ENCODE measurements at places on chromosomes 3 and 15.
A peak's percentile ranks its signal among the peaks of the same experiment; 100 is the strongest.

GRCh38 chr15:41917767-41918430 is 24.0 kb upstream of the SPTBN5 start:
- no peak for DNase-seq

GRCh38 chr3:48595526-48596121 is 495 bp upstream of the COL7A1 start:
- DNase-seq = no peak

- DNase-seq = no peak
Observed at GRCh38 chr3:21691036-21691435, 60.0 kb downstream of the ZNF385D start.

- no peak for DNase-seq
Observed at GRCh38 chr3:123412811-123413604, 35.9 kb downstream of the ADCY5 start.

- DNase-seq = peak; percentile 27
Observed at GRCh38 chr3:63934041-63934866, 22.1 kb upstream of the SCAANT1 start.

DNA sequence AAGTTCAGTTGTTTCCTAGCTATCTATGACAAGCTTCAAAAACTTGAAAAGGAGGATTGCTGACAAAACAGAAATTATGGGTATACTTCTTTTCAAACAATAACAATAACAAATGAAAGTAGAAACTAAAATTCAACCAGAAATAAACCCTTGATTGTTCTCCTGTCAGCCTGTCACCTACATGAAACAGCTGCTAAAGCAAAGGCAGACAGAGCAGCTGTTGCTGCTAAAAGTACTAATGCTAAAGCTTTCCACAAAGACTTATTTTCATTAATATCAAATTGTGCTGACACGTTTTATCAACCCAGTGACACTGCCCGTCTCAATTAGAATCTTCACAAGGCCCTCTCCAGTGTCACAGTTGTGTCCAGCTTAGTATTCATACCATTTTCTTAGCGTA is 533.2 kb upstream of the GBE1 start:
- DNase-seq = no peak

GRCh38 chr3:177449360-177450006 is 252.2 kb upstream of the TBL1XR1 start:
- no peak for DNase-seq

DNA sequence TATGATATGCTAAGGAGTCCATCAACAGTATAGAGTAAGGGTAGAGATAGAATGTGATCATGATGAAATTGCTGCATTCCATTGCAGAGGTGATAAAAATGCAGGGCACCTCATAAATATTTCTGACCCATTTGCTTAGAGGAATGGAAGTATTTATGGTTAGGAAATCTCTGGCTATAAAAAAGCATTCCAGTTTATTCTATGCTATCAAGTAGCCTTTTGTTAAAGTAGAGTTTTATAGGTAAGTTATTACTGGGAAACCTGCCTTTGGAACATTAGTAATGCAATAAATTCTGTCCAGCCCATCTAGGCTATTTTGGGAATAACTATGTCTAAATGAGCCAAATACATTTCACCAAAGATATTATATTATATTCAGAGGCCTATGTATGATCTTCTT is 19.8 kb upstream of the STRIT1 start:
- DNase-seq = no peak

DNA sequence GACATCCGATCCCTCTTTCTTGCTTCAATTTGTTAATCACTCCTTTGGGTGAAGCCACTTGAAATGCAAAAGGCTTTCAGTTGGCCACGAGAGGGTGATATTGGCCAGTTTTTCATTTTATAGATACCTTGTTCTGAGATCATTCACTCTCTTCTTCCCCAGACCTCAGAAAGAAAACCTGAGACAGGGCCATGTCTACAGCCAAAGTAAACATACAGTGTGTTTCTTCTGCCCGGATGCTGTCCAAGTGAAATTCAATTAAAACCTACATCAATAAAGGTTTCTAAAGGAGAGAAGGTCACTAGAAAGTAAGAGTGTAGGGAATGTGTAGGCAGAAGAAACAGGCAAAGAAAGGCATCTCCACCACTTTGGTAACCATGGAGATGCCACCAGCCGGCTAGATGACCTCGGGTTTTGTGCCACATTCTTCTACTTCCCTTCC is 39.5 kb upstream of the FMN1 start:
- DNase-seq = peak; percentile 16

- no peak for DNase-seq
Observed at GRCh38 chr3:101351829-101352228, 31.5 kb upstream of the IMPG2 start.

DNA sequence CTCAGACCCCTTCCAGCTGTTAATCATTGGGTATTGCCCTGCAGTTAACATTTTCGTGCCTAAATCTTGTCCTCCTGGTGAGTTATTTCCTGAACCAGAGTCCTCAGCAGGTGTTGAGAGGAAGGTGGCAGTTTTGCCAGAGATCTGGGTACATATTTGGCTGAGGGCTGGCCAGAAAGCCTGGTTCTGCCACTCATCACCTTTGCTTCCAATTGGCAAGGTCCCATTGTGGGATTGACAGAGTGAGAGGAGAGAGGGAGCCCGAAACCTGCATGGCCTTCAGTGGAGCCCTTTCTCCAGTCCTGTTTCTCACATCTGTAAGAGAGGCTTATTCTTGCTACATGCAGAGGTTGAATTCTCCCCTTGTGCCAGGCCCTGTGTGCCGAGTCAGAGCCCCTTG is 8.9 kb upstream of the TKT start:
- no peak for DNase-seq

DNA sequence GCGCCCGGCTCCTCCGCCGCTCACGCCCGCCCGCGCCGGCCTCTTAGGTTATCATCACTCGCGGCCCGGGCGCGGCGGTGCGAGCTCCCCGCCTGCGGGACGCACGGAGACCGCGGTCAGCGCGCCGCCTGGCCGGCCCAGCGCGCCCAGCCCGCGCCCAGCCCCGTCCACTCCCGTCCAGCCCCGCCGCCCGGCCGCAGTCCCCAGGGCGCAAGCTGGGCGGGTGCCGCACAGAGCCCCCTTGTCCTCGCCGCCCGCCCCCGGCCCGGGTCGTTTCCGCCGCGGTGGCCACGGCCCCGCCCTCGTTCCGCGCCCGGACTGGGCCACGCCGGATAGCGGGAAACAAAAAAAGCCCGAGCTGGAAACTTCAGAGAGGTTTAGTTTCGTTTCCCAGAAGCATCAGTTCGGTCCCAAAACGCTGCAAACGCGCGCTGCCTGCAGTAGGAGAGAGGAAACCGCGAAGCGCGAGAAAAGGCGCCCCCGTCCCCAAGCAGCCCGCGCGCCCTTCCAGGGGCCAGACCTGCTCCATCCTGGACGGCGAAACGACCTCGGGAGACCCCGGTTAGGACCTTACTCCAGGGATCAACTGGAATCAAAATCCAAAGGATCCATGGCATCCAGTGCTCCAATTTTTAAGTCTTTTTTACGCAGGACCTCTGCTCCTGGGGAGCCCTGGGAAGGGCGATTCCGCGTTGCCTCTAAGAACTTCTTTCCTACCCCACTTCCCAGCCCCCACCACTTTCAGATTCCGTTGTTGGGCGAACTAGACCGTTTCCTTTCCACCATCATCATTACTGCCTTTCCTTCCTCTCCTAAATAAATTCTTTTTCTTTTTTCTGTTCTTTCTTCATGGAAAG is at the start of gene ATP10A:
Gene ATP10A (minus strand): TSS at position 217 of the 857 bp plus-strand sequence. CDS start 231 bp downstream, outside the sequence.
- DNase-seq = peak; percentile 25

- no peak for DNase-seq
Observed at GRCh38 chr15:99145005-99145404, 40.1 kb downstream of the SYNM start.

GRCh38 chr3:123657568-123657967 is 72.7 kb upstream of the HACD2 start:
- no peak for DNase-seq

- DNase-seq = no peak
Observed at GRCh38 chr3:187669675-187670504, at the start of gene SST. Gene SST, minus strand, starts transcription at chr3:187670394. Its CDS starts 103 bp downstream, at chr3:187670291.

DNA sequence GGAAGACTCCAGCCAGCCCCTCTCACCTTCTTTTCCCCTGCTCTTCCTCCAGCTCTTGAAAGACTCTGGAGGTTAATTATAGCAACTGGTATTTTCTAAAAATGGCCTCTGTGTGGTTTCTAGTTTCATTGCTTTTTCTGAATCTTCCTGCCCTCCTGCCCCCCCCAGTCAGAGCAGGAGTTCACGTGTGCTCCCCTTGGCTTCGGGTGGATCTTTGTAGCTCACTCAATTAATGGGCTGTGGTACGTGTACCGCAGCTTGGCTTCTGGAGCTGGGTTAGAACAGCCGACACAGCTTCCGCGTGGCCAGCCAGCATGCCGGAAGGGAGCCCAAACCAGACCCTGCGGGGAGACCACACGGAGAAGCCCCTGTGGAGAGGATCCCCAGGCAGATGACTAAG is 31.5 kb downstream of the TM2D3 start:
- no peak for DNase-seq

- no peak for DNase-seq
Observed at GRCh38 chr3:36864180-36865053, 80.4 kb downstream of the TRANK1 start.

DNA sequence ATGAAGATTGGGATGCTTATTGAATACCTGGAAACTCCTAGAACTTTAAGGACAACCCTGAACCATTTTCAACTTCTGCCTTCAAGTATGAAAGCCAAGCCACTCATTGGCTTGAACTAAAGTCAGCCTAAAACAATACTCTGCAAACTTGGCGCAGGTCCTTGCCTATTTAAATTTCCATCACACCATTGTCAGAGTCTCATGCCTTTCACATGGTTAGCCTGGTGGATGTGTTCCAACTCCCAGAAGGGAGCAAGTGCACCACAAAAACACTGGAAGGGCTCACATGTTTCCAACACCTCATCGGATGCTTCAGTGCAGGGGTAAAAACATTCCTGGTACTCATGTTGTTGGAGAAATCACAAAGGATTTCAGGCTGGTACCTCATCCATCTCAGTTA is 511.6 kb upstream of the MDFIC2 start:
- no peak for DNase-seq

DNA sequence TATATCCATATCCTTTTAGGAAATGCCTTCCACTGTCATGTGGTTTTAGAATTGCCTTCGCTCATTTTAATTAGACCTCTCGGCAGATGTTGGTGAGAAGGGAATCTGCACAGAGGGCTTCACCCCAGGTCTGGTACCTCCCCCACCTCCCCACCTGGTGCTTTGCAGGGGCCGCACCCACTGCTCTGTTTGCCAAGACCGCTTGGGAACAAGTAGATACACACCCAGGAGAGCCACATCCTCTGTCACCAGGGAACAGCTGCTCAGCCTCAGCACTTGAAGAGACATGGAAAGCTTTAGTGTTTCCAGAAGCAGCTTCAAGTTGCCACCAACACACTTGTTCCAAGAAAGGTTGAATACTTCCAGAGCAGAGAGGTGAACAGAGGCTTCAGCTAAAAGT is 21.8 kb downstream of the LRRC31 start:
- no peak for DNase-seq

DNA sequence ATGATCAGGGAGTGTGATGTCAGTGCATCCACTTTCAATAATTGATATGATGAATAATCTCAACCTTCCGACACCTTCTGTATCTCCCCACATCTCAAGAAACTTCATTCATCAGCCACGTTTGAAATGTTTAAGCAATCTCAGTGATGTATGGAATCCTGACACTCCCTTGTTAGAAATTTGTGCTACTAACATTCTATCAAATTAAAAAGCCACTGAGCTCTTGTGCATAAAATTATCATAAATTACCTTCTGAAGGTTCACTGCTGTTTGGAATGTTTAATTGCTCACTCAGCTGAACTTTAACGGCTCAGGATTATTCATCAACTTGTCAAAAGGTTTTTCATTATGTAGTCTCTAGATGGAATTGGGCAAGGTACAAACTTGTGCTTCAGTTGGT is 108.4 kb upstream of the DPH6 start:
- no peak for DNase-seq

GRCh38 chr3:125112981-125113380 is 57.2 kb upstream of the HEG1 start:
- no peak for DNase-seq

GRCh38 chr3:10432931-10433330 is 72.5 kb downstream of the ATP2B2 start:
- no peak for DNase-seq

DNA sequence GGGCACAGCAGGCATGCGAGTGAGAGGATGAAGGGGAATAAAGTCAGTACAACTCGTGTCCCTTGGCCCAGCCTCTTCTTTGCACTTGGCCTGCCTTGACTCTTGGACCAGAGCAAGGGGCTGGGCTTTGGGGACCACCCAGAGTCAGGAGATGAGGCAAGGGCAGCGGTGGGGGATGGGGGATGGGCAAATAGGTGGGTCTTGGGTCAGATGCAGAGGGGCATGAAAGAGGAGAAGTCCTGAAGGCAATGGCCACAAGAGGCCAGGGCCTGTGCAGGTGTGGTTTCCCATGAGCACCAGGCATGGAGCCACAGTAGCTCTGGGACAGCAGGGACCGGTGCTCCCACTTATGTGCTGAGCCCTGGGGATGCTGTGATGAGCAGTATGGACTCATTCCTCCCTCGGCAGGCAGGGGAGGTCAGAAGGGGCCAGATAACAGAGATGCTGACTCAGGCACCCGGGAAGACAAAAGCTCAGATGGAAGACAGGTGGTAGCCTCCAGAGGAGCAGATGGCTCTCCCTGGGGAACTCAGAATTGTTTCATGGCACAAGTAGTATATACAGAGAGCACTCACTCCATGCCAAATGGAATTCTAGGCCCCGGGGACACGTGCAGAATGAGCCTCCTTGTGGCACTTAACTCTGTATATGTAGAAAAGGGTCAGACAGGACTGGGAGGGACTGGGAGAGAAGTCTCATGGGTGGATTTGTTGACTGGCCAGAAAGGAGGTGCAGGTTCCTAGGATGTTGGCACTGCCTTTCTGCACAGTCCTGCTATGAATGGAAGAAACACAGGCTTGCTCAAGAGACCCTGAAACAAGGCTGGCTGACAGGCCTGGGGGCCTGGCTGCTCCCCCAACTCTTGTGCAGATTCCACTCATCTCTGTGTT is 14.3 kb downstream of the ZBTB47 start:
- DNase-seq = no peak

- DNase-seq = no peak
Observed at GRCh38 chr15:51094606-51095569, at the start of gene TNFAIP8L3. Gene TNFAIP8L3, minus strand, starts transcription at chr15:51094906. Its CDS starts 311 bp downstream, at chr15:51094595.

DNA sequence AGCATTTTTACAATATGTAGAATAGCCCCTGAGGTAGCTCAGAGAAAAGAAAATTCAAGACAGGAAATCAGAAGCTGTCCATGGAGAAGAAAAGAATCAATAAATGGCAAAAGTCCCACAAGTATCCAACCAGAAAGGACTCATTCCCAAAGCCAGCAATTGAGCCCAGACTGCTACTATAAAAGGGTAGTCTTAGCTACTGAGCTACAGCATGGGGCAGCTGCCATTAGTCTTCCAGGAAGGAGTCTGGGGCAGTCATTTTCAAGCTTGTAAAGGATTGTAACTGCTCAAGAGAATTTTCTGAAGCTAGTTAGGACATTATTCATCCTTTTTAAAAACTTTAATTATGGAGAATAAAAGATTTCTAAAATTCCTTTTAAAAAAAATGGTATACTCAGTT is 10.5 kb downstream of the LEKR1 start:
- no peak for DNase-seq

Data from naive thymus-derived CD8-positive, alpha-beta T cell (primary cell).